Stimulated activated CD8-positive, alpha-beta memory T cell treated with anti-CD3 and anti-CD28 coated beads, Interleukin-7, amount 100 ng/mL, for 24 hours (primary cell): ENCODE measurements at places on chromosomes 2 and 18.

DNA sequence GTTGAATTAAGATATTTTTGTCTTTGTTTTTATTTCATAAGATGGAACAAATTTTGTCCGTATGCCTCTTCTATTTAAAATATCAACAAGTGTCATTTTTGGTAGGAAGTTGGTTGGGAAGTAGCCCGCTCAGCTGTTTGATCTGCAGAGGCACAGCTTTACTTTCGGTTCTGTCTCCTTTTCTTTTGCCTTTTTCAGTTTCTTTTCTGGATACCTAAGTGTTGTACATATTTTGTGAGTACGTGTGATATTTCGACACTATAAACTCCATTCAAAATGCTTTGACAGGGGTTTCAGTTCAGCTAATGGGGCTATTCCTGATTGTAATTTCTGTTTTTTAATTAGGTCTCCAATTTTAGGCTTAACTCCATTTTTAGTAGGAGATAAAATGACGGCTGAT, 1785.0 kb upstream of the LRRTM1 start:
- no peak for DNase-seq

- no peak for DNase-seq
These were observed 45.8 kb downstream of the WDR7 start for GRCh38 chr18:56696966-56697365.

DNA sequence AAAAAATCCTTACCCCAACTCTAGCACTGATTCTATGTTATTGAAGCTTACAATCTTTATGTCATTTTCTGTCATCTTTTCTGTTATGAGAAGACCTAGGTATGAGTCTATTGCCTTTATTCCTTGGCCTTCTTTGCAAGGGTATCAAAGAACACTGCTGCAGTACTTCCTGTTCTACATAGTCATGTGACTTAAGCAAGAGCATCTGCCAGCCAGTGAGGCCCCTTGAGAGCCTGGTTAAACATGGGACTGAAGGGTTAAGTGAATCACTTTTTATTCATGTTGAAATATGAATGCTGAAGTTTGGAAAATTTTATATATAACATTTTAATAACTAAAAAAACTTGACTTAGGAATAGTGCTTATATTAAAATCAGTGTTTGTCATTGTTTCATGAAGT, 844 bp upstream of the CPS1 start:
- DNase-seq = no peak

DNA sequence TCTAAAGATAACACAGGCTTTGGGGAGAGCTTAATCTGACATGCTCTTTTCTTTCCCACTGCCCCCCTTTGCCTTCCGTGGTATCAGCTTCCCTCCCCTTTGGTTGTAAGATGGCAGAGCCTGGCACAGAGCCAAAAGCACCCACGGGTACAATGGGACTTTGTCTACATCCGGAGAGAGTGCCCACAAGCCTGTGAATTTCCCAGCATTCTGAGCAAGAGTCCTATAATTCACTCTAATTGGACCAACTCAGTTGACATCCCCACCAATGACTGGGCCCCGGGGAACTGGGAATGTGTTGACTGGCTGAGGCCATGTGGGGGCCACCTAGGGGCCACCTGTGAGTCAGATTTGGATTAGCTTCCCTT, 20.1 kb upstream of the C2orf72 start:
- no peak for DNase-seq

- no peak for DNase-seq
These were observed 294.0 kb downstream of the DSC3 start for GRCh38 chr18:30748541-30748940.
